Head of caudate nucleus (tissue), 42 donors: ENCODE measurements at places on chromosomes 5 and 9.

DNA sequence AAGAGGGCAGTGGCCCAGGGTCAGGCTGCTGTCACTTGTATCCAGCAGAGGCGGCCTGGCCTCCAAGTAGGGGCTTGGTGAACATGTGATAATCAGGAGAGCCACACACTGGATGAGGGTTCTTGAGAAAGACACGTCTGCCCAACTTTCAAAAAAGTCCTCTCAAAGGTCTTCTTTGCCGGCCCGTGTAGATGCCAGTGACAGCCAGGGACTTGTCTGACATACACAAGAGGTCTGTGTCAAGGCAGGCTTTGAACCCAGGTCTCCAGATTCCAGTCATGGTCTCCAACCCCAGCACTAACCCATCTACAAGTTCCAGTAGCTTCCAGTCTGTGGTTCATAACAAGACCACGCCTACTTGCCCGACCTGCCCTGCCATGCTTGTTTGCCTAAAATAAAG is 7.9 kb upstream of the AMBP start:
- DNase-seq: no peak

- DNase-seq: no peak
Measured at GRCh38 chr5:79191457-79191856, 44.5 kb upstream of the JMY start.

DNA sequence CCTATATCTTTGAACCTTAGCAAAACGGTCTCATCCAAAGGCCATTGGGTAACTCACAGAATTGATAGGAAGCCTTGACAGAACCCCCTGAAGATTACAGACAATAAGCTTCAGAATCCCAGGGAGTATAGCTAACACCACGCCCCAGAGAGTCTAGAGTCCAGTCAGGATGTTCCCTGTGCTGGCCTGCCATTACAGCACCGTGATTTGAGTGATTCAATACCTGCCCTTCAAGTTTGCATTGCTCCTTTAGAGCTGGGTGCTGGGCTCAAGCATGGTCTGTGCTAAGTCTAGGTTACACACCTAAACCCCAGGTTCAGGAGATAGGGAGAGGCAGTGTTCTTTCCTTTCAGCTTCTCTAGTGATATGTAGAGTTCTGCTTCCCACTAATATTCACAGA is 90.5 kb downstream of the RASEF start:
- no peak for DNase-seq

GRCh38 chr9:90724880-90725279 is 76.7 kb upstream of the SYK start:
- no peak for DNase-seq

GRCh38 chr9:117494401-117495090 is 79.7 kb upstream of the ASTN2 start:
- DNase-seq: peak; percentile 7

DNA sequence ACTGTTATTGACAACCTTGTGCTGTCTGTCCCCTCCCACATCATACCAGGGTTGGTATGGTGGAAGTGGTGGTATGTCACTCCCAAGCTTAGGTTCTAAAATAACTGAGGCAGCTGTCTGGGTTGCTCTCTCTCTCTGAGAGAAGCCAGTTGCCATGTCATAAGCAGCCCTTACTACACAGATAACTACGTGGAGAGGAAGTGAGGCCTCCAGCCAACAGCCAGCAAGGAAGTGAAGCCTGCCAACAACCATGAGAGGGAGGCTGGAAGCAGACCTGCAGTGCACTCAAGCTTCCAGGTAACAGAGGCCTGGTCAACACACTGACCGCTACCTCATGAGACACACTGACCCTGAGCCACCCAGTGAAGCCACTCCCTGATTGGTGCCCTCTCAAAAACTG is 18.6 kb downstream of the CTNNAL1 start:
- no peak for DNase-seq

- DNase-seq: no peak
Measured at GRCh38 chr5:91219091-91219802, 163.9 kb downstream of the ARRDC3 start.

GRCh38 chr5:41371738-41372137 is 138.7 kb downstream of the PLCXD3 start:
- no peak for DNase-seq

DNA sequence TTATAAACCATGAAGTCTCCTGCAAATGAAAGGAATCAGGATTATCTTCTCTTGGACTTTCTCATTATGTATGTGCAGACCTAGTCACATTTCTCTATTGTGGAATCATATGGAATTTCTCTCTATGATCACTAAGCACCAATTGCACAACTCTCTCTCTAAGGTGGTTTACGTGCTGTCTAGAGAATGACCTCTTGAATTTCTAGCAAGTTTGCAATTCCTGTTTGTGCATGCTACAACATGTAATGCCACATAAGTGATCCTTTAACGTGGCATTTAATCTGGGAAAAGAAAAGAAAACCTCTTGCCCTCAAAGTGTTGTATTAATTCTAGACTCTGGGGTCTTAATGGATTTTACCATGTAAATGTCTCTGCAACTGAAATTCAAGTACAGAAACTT is 5.0 kb upstream of the PPP2R2B start:
- no peak for DNase-seq
